Cardiac fibroblast (primary cell): ENCODE measurements at places on chromosomes 5 and 9.

GRCh38 chr5:17436350-17436749 lies 61.7 kb upstream of the TAF11L2 start:
- no peak for DNase-seq

DNA sequence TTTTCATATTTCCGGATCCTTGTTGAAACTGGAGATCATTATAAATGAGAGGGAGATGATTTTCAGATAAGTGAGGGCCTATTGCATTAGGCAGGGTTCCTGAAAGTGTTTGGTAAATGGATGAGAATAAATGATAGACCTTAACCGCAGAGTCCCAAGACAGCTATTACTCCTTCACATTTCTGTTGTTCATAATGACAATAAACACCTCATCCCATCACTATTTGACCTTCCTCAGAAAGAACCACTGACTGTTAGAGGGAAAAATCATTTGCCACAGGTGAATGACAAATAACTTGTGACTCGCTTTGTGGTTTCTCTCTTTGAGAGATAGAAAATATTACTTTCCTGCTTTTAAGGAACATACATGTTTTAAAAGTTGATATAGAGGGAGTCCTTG lies 47.3 kb upstream of the TRMT10B start:
- no peak for DNase-seq

- peak; percentile 50 for DNase-seq
Measured at GRCh38 chr5:88727705-88728313, 155.2 kb downstream of the MEF2C start.

DNA sequence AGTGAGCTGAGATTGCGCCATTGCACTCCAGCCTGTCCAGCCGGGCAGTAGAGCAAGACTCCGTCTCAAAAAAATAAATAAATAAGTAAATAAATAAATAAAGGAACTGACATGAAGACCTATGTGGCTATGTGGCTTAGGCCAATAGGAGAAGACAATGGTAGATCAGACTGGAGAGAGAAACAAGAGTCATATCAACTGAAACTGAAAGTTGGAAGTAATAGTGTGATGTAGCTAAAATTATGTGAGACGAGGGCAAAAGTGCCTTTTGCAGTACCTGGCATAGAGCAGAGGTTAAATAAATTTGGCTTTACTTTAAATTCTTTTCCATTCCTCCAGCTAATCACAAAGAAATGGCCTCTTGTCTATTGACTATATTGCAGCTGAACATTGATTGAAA lies 7.3 kb downstream of the FBP2 start:
- peak; percentile 8 for DNase-seq

DNA sequence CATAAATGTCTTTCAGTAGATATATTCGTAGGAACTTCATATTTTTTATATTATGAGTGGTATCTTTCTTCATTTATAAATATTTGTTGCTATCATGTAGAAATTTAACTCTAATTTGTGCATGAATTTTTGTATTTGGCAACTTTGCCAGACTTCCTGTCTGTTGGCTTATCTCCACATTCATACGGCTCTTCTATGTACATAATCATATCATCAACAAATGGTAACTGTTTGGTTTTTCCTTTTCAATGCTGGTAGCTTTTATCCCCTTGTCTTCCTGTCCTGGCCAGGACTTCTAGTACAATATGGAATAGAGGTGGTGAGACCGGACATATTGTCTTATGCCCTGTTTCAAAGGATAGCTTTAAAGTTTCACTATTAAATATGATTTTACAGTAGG lies 132.3 kb upstream of the COL5A1 start:
- no peak for DNase-seq

DNA sequence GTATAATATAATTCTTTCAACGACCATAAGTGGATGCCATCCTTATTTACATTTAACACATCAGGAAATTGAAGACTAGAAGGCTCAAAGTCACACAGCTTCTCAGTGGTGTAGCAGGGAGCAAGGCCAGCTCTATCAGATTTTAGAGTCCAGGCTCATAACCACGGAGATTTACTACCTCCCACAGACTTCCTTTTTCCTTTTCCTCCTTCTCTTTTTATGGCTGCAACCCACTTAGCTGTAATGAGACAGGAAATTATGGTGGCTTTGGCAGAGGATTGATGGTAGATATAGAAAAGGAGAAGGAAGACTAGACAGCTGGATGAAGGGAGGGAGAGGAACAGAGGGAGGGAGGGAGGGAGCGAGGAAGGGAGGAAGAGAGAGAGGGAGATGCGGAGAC lies 47.4 kb downstream of the SPEF2 start:
- DNase-seq, result no peak

GRCh38 chr5:173971681-173972345 lies 17.2 kb upstream of the C5orf47 start:
- DNase-seq, result no peak

DNA sequence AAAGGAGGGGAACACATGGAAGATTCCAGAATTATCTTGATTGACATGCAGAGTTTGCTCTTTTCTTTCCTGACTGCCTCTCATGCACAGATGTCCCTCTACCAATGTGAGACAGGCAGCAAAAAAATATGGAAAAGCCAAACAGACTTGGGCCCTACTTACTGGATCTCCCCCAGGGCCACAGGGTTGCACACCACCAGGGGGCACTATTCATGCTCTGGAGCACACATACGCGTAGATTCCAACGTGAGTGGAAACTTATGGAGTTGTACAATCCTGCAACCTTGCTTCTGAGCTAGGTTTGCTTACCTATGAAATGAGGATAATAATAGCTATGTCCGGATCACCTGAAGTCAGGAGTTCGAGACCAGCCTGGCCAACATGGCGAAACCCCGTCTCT lies 319.5 kb downstream of the ARHGEF28 start:
- no peak for DNase-seq

DNA sequence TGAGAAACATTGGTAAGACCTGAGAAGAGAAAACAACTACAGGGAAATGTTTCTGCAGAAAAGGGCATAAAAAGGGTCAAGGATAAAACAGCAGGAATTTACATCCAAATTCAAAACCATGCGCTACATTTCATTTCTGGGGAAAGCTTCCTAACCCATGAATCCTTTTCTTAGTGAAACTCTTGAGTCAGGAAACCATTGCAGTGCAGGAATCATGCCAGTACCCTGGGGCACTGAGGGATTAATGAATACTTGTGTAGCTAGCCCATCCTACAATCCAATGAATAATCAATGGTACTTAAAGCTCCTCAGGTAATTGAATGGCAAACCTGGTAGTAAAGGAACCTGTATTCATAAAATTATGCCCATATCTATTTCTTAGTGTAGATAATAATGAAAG lies 580.5 kb downstream of the TLE1 start:
- DNase-seq, result no peak

GRCh38 chr9:13896047-13896446 lies 417.9 kb downstream of the NFIB start:
- DNase-seq, result peak; percentile 53

- DNase-seq, result peak; percentile 12
Measured at GRCh38 chr5:157951673-157952373, 92.9 kb upstream of the CLINT1 start.

DNA sequence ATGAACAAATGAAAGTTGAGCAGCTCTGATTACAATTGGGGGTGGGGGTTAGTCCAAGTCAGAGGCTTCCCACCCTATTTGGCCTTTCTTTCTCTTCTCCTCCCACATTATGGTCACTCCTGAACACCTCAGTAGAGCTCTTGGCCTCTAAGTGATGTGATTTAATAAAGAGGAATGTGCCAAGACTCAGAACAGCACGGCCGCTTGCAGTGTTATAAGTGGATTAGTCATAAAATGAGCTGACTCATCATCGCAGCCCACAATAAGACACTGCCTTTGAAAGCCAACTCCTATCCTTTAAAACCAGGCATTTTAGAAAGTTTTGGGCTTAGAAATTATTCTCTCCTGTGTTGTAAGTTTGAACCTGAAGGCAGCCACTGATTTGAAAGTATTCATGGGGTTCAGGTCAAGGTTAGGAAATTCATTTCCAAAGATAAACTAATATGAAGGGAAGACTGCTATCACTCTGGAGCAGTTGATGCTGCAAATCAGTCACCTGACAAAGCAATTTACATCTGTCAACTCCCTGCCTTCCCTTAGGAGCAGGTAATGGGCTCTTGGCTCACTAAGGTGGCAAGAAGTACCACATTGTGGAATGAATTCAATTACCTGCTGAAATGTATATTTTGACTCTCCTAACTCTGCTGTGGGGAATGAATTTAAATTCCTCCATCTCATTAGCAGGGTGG lies 283.6 kb upstream of the NMUR2 start:
- DNase-seq, result peak; percentile 81

GRCh38 chr9:87515588-87516221 lies 18.0 kb downstream of the DAPK1 start:
- no peak for DNase-seq

DNA sequence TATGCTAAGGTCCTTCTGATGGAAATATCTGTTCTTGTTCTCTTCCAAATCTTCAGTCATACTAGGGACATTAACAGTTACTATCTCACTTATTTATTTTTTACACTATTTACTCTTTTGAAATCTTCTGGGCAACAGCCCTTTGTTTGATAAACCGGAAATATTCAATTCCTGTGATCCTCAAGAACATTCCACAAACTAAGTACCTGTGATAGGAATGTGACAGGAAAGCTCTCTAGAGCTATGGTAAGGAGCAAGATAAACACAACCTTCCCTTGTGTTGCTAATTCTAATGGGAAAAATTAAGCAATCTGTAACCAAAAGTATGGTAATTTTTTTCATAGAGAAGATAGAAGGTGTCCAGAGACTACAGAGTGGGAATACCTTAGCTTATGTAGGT lies 22.0 kb upstream of the ANKRD34B start:
- no peak for DNase-seq

GRCh38 chr9:132541870-132542830 lies 40.3 kb upstream of the BARHL1 start:
- DNase-seq, result no peak

- no peak for DNase-seq
Measured at GRCh38 chr5:93716453-93716852, 24.9 kb downstream of the POU5F2 start.

GRCh38 chr9:97985058-97985861 lies 2.1 kb downstream of the ANP32B start:
- peak; percentile 43 for DNase-seq

DNA sequence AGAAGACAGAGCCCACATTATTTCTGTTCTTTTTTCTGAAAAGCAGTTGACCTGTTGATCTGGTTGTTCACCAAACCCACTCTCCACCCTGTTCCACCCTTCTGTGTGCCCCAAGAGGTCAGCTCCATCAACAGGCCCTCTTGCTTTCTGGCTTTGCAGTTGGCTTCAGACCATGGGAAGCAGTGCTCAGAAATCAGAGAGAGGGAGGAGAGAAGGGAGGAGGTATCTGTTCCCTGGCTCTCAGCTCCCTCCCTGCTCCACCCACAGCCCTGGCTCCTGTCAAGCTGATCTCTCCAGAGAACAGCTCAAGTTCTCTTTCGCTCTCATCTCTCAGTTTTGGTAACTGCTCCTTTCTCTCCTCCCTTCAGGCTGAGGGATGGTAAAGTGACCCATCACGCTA lies 144.2 kb upstream of the RAI14 start:
- peak; percentile 22 for DNase-seq

GRCh38 chr5:158937381-158937952 lies 162.2 kb downstream of the EBF1 start:
- no peak for DNase-seq

DNA sequence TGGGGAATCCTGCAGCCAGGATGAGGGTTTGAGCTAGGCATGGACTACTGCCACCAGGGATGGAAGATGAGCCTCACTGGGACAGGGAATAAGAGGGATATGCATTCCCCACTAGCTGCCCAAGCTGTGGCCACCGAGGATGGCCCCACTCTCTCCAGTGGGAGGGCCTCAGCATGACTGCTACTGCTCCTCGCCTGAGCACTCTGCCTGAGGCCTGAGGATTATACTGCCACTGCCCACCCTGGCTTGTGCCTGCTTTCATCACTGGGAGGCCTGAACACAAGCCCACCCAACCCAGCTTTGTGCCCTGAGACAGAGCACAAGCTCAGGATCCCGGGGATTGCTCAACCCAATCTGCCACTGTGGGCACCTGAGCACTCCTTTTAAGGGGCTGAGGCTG lies 425.6 kb downstream of the RASEF start:
- no peak for DNase-seq

- no peak for DNase-seq
Measured at GRCh38 chr5:138229387-138229786, 16.3 kb upstream of the CDC23 start.

DNA sequence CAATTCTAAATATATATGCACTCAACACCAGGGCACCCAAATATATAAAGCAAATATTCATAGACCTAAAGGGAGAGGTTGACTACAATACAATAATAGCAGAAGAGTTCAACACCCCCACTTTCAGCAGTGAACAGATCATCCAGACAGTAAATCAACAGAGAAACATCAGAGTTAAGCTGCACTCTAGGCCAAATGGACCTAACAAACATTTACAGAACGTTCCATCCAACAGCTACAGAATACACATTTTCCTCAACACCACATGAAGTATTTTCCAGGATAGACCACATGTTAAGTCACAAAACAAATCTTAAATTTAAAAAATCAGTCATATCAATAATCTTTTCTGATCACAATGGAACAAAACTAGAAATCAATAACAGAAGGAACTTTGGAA lies 18.9 kb downstream of the APBA1 start:
- DNase-seq, result no peak

GRCh38 chr5:55160493-55161209 lies 680 bp downstream of the GPX8 start:
- DNase-seq, result peak; percentile 96

GRCh38 chr5:3201941-3202340 lies 393.7 kb upstream of the IRX1 start:
- DNase-seq, result no peak

- DNase-seq, result no peak
Measured at GRCh38 chr5:116448870-116449427, 125.7 kb downstream of the SEMA6A start.

DNA sequence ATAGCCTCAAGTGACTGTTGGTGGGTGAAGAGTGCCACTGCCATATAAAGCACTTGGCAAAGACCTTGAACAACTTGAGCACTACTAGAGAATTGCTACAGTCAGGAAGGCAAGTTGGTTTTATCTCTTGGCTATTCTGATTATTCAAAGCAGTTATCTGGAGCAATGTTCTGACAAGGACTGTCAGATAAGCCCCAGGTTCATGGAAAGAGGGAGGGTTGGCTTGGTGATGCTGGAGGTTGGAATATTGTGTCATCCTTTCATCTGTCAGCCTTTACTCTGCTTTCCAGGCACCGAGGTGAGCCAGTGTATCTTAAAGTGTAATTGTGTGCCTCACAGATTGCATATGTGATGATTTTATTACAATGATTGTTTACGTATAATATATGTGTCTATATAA lies 548.4 kb upstream of the ZNF608 start:
- no peak for DNase-seq

GRCh38 chr5:27325513-27325912 lies 287.1 kb upstream of the CDH9 start:
- DNase-seq, result peak; percentile 5

GRCh38 chr5:18961234-18961633 lies 1026.8 kb downstream of the CDH18 start:
- no peak for DNase-seq
